ENCODE measurements at places on chromosomes 13 and 19.

GRCh38 chr19:45834970-45835369, 19.9 kb upstream of the RSPH6A start:
- no peak for DNase-seq

- DNase-seq = no peak
These were observed 38.0 kb downstream of the STK24 start for GRCh38 chr13:98538876-98539275.

DNA sequence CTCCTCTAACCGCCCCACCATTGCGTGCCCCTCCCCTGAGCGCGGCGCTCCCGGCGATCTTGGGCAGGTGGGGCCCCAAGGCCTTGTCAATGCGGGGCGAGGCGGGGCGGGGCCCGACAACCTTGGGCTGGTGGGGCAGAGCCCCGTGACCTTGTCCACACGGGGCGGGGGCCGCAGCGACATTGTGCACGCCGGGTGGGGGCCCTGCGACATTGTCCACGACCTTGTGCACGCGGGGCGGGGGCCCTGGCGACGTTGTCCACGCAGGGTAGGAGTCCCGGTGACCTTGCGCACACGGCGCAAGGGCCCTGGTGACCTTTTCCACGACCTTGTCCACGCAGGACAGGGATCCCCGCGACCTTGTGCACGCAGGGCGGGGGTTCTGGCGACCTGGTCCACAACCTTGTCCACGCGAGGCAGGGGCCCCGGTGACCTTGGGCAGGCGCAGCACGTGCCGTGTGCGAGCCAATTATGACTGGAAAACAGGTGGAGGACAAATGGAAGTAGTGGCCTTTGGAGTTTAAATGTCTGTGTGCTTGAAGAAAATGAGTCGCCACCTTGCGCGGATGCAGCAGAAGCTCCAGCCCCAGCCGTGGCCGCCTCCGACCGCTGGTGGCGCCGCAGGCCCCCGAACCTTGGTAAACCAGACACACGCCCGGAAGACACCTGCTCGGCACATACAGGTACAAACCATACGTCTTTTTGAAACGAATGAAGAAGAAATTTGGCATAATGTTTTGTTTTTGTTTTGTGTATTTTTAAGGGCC, 62.6 kb downstream of the LATS2 start:
- DNase-seq = no peak

DNA sequence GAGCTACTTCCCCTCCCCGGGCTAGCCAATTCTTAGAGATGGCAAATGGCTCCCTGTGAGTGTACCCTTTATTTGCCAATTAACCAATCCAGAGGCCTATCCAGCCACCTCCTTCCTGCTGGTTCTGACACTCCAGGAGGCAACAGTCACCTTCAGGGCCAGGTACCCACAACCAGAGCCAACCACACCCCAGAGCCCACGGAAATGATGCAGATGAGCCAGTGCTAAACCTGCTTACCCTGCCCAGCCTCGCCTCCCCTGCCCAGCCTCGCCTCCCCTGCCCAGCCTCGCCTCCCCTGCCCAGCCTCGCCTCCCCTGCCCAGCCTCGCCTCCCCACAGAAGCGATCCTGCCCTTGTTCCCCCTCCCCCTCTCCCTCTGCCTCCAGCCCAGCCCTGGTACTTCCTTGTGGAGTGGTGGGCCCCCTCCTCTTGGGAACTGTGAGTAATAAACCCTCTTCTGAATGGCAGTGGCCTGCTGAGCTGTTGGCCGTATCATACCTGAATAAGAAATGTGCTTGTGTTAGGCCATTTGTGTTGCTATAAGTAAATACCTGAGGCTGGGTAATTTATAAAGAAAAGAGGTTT, 173.8 kb upstream of the RNF113B start:
- DNase-seq = no peak

Measured in T-helper 2 cell (primary cell).